AML-193 (cell line): ENCODE measurements at places on chromosomes 4 and X.

DNA sequence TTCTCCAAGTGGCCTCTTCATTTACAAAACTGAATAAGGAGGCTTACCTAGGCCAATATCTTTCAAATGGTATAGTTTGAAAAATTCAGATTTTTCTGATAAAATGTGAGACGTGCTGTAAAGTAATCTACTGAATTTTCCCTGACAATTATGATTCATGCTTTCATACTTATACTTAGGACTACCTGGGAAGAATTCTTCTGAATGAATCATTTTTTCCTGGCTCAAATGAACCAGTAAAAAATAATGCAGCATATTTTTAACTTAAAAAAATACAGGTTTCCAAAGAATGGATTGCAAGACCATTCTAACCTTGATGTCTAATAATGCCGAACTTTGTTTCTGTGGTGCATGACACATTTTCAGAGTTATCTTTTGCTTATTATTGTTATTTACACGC is 375.4 kb downstream of the ZNF674 start:
- no peak for DNase-seq

- no peak for DNase-seq
Observed at GRCh38 chr4:3337811-3338210, 45.0 kb downstream of the RGS12 start.

DNA sequence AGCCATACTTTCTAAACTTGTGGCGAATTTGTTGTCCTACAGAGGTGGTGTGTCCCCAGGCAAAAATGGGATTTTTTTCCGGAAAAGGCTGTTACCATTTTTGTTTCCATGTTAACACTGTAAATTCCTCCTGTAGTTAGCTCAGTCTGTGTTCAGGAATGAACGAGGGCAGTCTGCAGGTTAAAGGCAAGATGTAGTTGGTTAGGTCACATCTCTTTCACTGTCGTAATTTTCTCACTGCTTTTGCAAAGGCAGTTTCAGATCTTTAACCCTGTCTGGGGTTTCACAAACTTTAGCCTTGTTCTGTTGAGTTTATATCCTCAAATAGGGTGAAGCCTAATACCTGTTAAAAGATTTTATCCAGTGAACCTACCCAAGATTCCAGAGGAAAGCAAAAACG is 50.5 kb upstream of the PUDP start:
- no peak for DNase-seq

- DNase-seq = no peak
Observed at GRCh38 chr4:28351826-28352225, 1491.2 kb downstream of the STIM2 start.

DNA sequence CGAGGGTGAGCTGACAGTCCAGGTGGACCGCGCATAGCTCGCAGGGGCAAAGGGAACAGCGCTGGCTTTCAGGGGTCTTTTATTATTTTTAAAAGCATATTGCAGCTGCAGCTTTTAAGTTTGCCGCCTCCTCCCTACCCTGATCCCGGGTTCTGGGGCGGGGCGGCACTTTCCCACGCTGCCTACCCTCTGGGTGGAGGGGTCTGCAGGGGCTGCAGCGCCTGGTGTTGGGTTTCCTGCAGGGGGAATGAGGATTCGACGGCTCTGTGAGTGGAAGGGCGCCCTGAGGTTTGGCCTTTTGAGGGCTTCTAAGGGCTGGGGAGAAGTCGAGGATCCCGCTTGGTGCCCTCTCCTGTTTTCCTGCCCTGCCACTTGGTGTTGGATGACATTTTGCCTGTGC is 80.7 kb upstream of the SCML1 start:
- DNase-seq = no peak

- DNase-seq = peak; percentile 53
Observed at GRCh38 chrX:119015407-119016237, 41.2 kb downstream of the LONRF3 start.
